NCI-H345 (cell line): ENCODE measurements at places on chromosomes 5 and 9.

GRCh38 chr5:83048277-83048676, 28.9 kb downstream of the TMEM167A start:
- DNase-seq, result no peak

GRCh38 chr9:134035041-134036039, 10.1 kb downstream of the BRD3OS start:
- no peak for DNase-seq

DNA sequence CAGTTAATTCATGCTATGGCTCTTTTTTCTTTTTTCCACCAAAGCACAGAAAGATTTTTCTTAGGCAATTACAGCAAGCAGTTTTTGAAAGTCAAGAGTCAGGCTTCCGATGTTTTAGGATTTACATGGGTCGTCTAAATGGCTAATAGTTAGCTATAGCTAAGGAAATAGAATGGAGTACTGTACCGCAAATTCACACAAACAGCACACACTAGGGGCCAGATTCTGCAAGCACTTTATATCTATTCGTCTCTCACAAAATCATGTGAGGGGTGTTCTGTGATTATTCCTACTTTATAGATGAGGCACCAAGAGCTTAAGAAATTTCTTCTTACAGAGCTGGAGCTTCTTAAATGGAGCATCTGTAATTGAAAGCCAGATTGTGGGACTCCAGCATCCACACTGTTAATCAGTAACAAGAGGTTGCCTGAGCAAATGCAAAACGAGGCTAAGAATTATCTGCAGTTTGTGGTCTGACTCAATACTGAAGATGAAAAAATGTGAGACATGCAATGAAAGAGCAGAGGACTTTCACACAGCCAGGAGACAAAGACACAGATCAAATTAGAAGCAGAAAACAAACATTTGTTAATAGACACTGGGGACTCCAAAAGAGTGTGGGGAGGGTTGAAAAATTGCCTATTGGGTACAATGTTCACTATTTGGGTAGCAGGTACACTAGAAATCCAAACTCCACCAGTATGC, 62.7 kb upstream of the CTXN3 start:
- no peak for DNase-seq

DNA sequence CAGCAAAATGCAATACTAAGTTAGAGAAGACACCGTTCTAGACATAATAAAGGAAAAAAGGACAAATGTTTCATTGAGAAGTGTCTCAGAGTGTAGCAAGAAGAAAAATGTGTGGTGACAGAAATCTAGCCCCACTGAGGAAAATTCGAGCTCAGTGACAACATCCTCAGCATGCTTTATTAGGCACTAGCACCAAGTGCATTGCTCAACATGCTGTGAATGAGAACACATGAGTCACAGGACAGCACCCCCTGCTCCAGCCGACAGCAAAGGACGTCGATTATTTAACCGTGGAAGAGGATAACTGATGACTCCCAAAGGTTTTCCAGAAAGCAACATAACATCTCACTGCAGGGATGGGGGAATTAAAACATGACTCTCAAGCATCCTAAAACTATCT, 182.7 kb downstream of the GNAQ start:
- no peak for DNase-seq
